Spinal cord (tissue), 10 donors: ENCODE measurements at places on chromosomes 16 and 17.

- DNase-seq = no peak
Measured at GRCh38 chr16:67177743-67178699, 5.7 kb downstream of the MATCAP1 start.

DNA sequence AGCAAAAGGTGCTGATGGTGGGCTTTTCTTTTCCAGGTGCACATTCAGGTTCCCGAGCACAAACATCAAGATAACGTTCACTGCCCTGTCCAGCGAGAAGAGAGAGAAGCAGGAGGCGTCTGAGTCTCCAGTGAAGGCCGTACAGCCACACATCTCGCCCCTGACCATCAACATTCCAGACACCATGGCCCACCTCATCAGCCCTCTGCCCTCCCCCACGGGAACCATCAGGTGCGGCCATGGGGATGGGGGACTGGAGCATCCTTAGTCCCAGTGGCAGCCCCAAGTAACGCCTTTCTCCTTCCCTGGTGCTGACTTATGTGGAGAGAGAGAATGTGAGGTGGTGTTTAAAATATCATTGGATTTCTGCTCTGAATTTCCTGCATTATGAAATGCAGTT, 43.8 kb downstream of the FOXK2 start:
- no peak for DNase-seq

DNA sequence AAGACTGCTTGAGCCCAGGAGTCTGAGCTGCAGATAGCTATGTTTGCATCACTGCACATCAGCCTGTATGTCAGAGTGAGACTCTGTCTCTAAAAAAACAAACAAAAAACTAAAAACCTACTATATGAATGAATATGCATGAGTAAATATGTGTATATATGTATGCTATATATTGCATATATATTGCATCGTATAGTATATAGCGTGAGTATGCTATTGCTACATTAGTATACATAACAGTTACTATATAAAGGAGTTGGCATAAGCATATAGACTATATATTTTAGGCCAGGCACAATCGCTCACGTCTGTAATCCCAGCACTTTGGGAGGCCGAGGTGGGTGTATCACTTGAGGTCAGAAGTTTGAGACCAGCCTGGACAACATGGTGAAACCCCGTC, 16.1 kb downstream of the DDX42 start:
- DNase-seq = no peak

DNA sequence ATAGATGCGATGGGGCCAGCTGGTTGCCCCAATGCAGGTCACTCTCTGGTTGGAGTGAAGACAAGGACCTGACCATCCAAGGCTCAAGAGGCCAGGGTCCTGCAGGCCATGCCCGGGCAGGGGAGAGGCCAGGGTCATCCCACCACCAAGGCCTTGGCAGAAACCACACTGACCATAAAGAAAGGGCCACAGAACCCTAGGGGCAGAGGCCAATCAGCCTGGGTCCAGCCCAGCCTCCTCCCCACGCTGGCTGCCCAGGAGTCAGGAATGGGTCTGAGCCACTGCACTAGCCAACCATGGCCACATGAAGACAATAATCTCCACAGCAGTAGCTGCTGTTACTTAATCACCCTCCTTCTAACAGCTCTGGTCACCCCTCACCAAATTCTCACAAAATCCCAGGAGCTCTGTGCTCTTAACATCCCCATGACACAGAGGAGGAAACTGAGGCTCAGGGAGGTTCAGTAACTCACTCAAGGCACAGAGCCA, 10.2 kb upstream of the BCAR1 start:
- DNase-seq = no peak

DNA sequence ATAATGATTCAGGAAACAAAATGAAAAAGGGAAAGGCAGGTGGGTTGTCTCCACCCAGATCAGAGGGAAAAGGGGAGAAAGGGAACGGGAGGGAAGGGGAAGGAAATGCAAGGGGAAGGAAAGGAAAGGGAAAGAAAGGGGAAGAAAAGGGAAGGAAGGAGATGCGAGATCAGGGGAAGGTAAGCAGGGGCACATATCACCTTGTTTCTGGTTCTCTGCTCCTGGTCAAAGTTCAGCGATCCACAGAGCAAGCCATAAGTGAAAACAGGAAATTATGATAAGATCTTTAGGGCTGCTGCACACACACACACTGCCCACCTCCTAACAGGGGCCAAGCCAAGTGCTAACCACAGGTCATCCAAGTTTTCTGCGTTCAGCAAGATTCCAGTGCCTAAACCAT, 37.5 kb upstream of the GRIN2A start:
- no peak for DNase-seq
